ENCODE measurements at places on chromosomes 7 and 10.

GRCh38 chr10:127346604-127347003, 150.2 kb upstream of the INSYN2A start:
- DNase-seq: no peak

GRCh38 chr10:62163024-62163423, 105.6 kb downstream of the RTKN2 start:
- DNase-seq: no peak

DNA sequence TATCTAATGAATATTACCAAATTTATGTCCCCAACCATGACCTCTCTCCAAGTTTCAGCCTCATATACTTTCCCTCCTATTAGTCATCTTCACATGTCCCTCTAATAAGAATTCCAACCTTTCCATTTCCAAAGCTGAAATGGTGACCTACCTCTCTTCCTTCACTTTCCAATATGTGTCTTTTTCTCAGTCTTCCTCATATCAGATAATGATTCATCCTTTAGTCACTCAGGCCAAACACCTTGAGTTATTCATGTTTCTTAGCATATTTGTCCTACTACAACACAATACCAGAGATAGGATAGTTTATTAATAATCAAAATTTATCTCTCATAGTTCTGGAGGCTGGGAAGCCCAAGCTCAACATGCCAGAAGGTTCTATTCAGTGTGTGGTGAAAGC, 318.5 kb upstream of the ZWINT start:
- DNase-seq: no peak

DNA sequence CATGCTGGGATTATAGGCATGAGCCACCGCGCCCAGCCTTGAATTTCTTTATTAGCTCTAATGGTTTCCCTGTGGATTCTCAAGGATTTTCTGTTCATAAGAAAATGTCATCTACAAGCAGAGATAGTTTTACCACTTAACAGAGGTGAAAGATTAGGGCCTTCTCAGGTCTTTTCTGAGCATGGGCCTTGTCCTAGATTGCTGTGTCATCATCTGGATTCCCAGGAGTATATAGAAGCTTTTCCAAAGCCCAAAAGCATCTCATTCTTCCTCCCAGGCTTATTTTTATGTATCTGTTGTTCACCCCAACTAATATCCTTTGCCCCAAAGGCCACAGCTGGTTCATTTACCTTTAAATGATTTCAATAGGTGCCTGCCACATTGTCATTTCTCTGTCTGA, 13.7 kb upstream of the ZNF248 start:
- DNase-seq: no peak

DNA sequence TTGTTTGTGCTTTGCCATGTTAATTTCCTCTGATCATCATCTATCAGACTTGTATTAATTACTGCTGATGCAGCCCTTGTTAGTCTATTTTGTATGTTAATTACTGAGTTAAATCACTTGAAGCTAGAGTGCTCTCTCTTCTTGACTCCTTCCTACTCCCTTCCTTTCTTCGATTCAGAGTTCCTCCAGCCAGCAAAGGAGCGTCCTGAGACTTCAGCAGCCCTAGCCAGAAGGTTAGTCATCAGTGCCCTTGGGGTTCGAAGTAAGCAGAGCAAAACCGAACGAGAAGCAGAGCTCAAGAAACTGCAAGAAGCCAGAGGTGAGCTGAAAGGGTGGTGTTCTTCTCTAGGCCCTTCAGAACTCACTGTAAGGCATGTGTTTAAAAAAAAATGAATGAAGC, 32.1 kb downstream of the LOXL4 start:
- no peak for DNase-seq

DNA sequence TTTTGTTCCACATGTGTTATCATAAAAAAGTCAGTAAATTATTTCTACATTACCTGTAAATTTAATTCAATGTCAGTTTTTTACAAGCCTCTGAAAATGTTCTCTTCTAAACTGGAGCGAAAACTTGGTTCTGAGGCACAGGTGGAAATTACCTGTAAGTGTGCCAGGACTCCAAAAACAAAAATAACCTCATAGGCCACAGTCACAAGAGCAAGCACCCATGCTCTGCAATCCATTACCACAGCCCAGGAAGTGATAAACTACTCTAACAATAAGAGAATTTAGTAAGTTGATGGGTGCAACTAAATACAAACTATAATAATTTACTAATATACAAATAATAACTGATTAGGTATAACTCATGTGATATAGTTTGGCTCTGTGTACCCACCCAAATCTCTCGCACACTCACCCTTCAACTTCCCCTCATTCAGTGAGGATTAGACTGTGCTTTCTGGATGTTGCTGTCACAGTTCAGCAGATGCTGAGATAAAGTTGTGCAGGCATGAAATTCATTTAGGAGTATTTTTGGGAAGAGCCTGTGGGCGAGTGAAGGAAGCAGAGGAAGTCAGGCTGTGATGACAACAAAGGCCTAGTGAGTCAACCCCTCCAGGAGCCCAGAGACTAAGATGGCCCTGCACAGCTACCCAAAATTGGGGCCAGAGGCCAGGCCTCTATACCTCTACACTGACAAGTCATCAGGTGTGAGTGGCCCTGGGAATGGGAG, 16.3 kb upstream of the GIMAP6 start:
- DNase-seq: no peak

DNA sequence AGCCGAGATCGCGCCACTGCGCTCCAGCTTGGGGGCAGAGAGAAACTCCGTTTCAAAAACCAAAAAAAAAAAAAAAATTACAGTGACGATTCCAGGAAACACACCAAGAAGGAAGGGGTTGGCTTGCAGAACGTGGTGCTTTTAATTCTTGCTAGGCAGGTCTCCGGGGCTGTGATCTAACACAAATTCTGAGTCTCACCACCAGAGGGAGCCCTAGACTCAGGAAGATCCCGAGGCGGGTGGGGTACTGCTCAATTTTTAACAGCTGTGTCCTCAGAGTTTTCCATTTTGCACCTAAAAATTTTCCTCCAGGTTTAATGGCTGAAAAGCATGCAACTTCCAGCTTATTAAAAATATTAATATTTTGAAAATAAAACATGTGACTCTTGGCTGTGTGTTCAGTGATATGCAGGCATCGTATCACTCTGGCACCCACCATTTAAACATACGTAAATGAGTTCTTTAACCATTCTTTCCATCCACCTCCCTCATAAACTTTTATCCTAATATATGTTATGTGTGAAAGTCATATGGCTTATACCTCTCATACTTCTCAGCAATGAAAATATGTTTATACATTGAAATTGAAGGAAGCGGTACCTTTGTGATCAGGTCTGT, 26.5 kb upstream of the NUB1 start:
- DNase-seq: peak; percentile 77

DNA sequence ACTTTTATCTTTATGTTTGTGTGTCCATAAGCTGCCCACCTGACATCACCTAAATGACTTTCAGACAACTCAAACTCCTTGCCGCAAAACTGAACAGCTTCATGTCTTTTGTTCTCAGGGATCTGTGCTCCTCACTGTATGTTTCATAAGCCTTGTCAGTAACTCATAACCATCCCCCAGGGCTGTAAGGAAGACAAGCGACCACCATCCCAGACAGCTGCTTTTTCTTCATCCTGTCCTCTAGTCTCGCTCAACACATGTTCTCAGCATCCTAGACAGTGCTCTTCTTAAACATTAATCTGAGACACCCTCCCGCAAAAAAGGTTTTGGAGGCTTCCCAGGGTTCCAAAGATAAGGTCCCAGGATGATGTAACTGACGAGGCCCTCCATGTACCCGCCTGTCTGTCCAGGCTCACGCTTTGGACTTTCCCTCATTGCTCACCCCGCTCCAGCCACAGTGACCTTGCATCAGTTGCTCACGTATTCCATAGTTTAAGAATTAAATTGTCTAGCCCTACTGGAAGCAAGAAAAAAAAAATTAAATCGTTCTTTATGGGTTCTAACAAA, 69.8 kb downstream of the MAP3K8 start:
- DNase-seq: no peak

GRCh38 chr7:1925349-1925748, 255.3 kb downstream of the ELFN1 start:
- DNase-seq: no peak

- no peak for DNase-seq
These were observed 136.7 kb downstream of the KIF20B start for GRCh38 chr10:89838044-89838615.

- DNase-seq: no peak
These were observed 108.6 kb downstream of the NRF1 start for GRCh38 chr7:129719980-129720732.

- no peak for DNase-seq
These were observed 235.1 kb upstream of the CELF2 start for GRCh38 chr10:10782603-10783002.

Data from nephron progenitor cell (in vitro differentiated cells).